SK-N-SH treated with all-trans-retinoic acid at 6 μM for 48 hours (cell line): ENCODE measurements at places on chromosomes 5 and 9.

- ATAC-seq = no peak
Measured at GRCh38 chr9:37447111-37447510, 18.1 kb downstream of the ZBTB5 start.

DNA sequence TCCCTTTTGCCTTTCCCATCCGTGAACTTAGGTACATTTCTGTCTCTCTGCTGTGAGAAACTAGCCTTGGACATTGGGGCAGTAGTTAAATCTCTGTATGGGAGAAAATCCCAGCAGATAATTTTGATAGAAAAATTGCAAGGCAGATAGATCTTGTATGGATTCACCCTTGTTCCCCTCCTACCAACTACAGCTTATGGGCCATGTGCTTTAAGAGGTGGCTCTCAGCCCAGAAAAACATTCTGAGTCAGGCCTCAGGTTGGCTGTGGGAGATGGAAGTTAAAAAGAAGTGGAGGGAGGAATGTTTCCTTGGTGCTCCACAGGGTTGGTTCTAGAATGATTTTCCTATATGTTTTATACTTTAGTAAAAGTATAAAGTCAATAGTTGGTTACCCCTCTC, 1.4 kb upstream of the KDM3B start:
- ATAC-seq = no peak

- ATAC-seq = no peak
Measured at GRCh38 chr5:33939556-33940262, 3.5 kb downstream of the RXFP3 start.

- ATAC-seq = no peak
Measured at GRCh38 chr5:5169466-5169865, 29.3 kb downstream of the ADAMTS16 start.

- no peak for ATAC-seq
Measured at GRCh38 chr5:173069671-173070070, 13.5 kb downstream of the CREBRF start.
